ENCODE measurements at places on chromosomes 2 and 18.

GRCh38 chr2:231934441-231935206 is 8.4 kb upstream of the NPPC start:
- no peak for DNase-seq

- DNase-seq, result no peak
Measured at GRCh38 chr2:69177785-69178636, 165.0 kb downstream of the ANTXR1 start.

- DNase-seq, result no peak
Measured at GRCh38 chr2:152445791-152446201, 110.8 kb downstream of the FMNL2 start.

GRCh38 chr2:186033541-186033940 is 294.9 kb downstream of the FSIP2 start:
- no peak for DNase-seq

DNA sequence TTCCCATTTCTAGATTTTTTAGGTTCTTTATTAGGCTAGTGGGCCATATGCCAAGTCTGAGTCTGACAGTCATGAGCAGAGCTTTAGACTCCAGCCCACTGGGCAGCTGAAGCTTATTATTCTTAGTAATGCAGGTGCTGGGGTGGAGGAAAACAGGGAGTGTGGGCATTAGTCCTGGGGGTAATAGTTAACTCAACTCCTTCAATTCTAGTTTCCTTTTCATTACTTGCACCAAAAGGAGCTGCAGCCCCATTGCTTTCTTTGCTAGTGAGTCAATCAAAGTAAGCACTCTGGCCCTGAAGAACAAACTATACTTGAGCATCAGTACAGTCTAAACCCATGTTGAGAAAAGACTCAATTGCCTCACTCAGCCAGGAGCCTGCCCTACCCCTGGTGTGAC is 35.5 kb downstream of the ICOS start:
- no peak for DNase-seq

GRCh38 chr18:3485153-3486149 is 35.5 kb downstream of the TGIF1 start:
- DNase-seq, result no peak

DNA sequence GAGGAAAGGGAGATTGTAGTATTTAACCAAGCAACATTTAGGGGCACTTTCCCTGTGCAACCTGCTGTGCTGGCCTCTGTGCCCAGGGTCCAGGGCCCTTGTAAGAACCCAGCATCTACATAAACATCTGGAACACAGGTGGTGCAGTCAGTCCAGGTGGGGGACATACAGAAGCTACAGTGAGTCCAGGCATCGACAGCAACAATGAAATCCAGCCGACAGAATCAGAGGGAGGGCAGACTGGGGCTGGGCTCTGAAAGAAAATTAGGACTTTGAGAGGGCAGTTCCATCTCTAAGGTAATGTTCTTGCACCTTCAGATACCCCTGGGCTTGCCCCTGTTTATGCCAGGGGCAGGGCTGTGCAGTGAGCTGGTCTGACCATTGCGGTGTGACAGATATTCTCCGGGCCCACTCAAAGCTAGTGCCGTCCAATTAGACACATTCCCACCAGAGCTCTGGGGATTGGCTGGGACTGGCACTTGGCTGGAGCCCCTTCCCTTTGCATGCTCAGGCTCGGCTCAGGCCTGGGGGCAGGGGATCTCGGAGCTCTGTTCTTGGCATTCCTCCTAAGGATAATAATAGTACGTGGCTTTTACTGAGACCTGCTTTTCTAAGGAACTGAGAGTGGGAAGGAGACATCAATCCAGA is 5.4 kb downstream of the LBH start:
- no peak for DNase-seq

- DNase-seq, result no peak
Measured at GRCh38 chr2:85735691-85736090, 18.1 kb upstream of the ATOH8 start.

DNA sequence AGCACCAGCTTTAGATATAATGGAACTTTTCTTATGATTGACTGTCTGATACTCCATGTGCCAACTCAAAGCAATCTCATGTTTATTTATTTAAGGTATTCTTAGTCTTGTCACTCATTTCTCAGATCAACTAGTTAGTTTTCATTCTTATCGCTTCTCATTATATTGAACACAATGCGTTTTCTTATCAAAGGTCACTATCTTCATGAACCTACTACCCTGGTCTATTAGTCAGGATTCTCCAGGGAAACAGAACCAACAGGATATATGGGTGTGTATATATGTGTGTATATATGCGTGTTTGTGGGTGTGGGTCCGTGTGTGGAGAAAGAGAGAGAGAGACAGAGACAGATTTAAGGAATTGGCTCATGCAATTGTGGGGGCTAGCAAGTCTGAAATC is 619.9 kb downstream of the ZEB2 start:
- DNase-seq, result no peak

- no peak for DNase-seq
Measured at GRCh38 chr18:56044239-56044638, 456.2 kb upstream of the TCF4 start.

GRCh38 chr2:239073270-239073669 is 225.4 kb downstream of the TWIST2 start:
- DNase-seq, result no peak

DNA sequence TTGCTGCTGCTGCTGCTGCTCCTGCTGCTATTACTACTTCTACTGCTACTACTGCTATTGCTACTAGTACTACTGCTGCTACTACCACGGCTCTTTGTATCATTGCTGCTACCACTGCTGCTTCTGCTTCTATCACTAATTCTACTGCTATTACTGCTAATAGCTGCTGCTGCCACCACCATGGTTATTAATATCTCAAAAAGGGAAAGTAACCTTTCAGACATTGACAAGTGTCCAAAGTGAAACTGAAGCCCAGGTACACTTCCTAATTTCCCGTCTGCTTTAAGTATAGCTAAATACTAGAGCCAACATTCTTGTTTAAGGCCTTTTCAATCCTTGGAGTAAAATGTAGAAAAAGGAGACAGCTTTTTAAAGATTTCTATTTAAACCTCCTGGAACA is 45.4 kb upstream of the EHBP1 start:
- no peak for DNase-seq

- DNase-seq, result no peak
Measured at GRCh38 chr2:207869784-207870778, 100.4 kb upstream of the FZD5 start.

DNA sequence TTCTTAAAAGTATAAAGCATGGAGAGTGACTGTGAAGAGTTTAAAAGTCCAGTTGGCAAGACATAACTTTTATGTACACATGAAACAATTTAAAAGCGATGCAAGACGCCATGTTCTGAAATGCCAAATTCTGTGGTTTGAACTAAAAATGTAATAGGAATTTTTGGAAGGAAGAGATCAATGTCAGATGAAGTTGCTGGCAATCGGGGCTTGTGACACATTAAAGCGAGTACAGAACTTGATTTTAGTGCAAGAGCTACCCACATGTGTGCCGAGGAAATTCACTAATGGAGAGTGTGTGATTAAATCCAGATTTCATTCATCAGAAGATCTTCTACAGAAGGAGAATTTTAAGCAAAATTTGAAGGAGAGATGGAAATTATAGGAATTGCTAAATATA is 220.2 kb upstream of the CCDC68 start:
- DNase-seq, result no peak

DNA sequence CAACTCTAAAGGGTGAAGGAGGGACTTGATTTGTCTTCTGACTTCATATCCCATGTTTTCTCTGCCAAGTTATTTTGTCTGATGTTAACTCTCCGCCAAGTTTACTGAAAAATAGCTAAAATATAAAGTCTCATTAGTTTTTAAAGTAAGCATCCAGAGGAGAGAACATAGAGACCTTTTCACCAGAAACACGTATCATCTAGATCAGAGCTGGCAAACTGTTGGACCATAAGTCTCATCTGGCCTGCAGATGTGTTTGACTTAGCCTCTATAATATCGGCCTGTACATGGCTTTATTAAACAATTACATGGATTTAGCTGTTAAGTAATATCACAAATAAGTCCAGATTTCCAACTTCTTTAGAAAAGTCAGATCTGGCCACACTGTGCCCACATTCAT is 182.6 kb downstream of the PLCL1 start:
- no peak for DNase-seq

- DNase-seq, result no peak
Measured at GRCh38 chr2:136917411-136917881, 152.1 kb downstream of the THSD7B start.

- no peak for DNase-seq
Measured at GRCh38 chr2:234999740-235000425, 48.1 kb downstream of the SH3BP4 start.

DNA sequence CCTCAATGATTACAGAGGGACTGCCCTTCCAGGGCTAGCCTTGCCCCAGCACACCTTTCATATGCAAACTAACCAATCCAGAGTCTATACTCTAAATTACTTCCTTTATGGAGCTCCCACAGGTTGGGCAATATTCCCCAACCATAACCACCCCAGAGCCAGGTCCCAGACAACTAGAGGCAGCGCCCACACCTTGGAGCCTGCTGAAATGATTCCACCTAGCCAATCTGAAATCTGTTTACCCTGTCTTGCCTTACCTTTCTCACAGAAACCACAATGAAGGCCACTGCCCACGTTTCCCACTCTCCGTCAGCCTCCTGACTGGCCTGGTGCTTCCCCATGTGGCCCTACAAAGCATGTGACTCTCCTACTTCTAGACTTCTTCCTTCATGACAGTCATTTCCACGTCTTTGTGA is 62.0 kb downstream of the REEP1 start:
- DNase-seq, result no peak

GRCh38 chr2:149552830-149553229 is 34.7 kb downstream of the MMADHC start:
- DNase-seq, result no peak

DNA sequence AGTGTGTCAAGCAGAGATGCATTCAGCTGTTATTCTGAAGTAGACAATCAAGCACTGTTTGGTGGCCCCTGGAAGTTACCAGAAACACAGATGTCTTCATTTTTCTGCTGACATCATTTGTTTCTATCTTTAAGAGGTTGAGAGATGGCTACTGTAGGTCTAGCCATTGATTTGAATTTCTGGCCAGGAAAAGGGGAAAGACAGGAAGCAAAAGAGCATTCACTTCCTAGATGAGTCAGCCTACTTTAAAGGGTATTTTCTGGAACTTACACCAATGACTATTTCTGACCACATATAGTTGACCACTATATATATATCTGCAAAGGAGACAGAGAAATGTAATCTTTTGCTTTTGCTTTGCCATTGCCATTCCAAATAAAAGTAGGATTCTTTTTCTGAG is 900.1 kb upstream of the SOX11 start:
- DNase-seq, result no peak

- DNase-seq, result no peak
Measured at GRCh38 chr2:95049961-95050360, 24.5 kb downstream of the MAL start.

- no peak for DNase-seq
Measured at GRCh38 chr18:13136056-13136903, 82.3 kb upstream of the LDLRAD4 start.

DNA sequence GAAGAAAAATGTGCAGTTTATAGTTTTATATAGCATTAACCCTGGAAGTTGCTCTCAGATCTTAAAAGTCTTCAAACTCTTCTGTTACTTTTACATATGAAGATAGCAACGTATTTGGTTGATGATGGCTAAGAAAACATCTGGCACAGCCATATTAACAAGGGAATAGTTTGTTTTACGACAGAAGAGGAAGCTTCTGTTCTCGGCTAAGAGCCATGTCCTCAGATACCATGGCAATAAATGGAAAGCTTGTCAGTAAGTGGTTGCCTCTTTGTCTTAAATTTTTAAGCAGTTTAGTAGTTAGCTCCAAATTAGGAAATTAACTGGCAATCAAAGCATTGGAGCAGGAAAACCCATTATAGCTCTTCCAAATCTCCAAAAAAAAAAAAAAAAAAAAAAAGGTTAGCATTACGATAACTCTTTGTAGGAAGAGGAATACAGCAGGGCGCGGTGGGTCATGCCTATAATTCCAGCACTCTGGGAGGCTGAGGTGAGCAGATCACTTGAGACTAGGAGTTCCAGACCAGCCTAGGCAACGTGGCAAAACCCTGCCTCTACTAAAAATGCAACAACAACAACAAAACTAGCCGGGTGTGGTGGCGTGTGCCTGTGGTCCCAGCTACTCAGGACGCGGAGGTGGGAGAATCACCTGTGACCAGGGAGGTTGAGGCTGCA is 4.5 kb upstream of the STON1 start:
- no peak for DNase-seq

DNA sequence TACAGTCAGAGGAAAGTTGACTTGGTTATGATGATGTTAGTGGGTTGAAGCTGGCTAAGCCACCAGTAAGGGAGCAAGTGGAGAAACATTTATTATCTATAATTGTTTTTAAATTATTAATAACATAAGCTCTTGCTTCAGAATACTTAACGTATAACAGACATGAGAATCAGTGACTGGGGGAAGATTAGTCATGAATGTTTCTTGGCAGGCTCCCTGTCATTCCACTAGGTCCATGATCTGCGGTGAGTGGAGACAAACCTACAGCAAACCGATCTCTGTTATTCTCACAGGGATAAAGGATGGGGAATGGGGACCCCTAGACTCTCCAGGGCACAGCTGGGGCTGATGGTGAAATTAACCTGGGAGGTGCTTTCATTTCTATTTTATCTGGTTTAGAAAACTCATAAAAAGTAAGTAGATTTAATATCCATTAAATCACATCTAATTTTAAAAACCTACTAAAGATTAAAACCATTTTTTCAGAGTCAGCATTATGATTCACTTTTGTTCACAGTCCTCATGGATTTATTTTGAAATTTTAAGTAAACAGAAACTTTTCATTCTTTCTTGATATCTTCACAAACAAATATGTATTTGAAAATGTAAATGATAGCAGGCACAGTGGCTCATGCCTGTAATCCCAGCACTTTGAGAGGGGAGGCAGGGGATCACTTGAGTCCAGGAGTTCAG is 420.3 kb downstream of the PTPRM start:
- no peak for DNase-seq

DNA sequence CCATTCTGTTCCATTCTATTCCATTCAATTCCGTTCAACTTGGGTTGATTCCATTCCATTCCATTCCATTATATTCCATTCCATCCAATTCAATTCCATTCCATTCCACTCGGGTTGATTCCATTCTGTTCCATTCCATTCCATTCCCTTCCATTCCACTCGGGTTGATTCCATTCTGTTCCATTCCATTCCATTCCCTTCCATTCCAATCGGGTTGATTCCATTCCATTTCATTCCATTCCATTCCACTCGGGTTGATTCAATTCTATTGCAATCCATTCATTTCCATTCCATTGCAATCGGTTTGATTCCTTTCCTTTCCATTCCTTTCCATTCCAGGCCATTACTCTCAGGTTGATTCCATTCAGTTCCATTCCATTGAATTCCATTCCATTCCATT is 1138.4 kb downstream of the RPIA start:
- DNase-seq, result no peak

GRCh38 chr2:198546122-198546521 is 741.7 kb downstream of the PLCL1 start:
- DNase-seq, result no peak

- DNase-seq, result no peak
Measured at GRCh38 chr2:112295407-112296078, 20.1 kb downstream of the ZC3H6 start.

GRCh38 chr2:85840091-85840490 is 48.7 kb downstream of the ST3GAL5 start:
- no peak for DNase-seq

GRCh38 chr2:170716851-170717598 is 1.9 kb downstream of the SP5 start:
- no peak for DNase-seq

Data from stimulated activated CD8-positive, alpha-beta memory T cell treated with anti-CD3 and anti-CD28 coated beads, Interleukin-12 subunit alpha, Interleukin-12 subunit beta, amount 100 ng/mL, for 1 hour (primary cell).